Ureter (tissue), 1 donor: ENCODE measurements at places on chromosomes 2 and 18.

DNA sequence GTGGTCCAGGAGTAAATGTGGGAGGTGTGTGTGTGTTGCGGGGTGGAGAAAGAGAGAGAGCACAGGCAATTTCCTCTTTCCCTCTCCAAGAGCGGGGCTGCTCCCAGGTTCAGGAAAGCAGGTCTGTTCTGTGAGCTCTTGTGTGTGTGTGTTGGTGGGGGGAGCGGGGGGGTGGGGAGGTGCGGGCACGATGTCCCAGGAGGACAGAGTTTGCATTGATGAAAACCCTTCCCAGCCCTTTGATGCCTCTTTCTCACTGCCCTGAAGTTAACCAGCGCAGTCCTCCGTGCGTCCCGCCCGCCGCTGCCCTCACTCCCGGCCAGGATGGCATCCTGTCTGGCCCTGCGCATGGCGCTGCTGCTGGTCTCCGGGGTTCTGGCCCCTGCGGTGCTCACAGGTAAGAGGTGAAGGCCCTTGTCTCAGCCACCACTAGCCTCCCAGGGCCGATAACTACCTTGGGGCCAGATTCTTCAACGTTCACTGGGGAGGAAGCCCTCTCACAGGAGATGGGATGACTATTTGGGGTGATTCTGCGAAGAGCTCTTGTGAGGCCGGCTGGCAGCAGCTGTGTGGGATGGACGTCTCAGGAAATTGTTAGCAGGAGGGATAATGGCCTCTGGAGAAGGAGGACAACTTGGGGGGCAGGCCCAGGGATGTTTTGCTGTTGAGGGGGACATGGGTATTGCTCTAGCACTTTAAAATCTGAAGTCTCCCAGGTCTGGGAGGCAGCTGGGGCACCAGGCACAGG lies at the start of gene SNORC:
SNORC (plus strand) TSS at position 247 of the 748 bp plus-strand sequence; CDS start at position 325, 78 bp downstream.
- DNase-seq: no peak

GRCh38 chr18:9825571-9826073 lies 60.2 kb upstream of the TXNDC2 start:
- no peak for DNase-seq

DNA sequence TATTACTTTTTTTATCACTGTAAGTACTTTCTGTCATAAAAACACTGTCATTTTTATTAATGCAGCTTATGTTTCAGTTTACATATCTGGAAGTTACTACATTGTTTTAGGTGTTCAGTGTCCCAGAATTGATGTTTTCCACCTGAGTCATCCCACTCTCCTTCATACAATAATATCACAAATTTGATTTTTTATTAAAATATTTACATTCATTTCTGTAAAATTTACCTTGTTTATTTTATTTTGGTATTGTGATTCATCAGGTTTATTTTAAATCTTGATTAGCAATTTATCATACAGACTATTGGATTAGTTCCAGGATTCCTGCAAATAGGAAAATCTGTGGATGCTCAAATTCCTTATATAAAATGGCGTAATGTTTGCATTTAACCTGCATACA lies 1662.9 kb downstream of the SUCLG1 start:
- no peak for DNase-seq

- DNase-seq: no peak
These were observed 493.7 kb upstream of the CDH7 start for GRCh38 chr18:65257149-65257548.

DNA sequence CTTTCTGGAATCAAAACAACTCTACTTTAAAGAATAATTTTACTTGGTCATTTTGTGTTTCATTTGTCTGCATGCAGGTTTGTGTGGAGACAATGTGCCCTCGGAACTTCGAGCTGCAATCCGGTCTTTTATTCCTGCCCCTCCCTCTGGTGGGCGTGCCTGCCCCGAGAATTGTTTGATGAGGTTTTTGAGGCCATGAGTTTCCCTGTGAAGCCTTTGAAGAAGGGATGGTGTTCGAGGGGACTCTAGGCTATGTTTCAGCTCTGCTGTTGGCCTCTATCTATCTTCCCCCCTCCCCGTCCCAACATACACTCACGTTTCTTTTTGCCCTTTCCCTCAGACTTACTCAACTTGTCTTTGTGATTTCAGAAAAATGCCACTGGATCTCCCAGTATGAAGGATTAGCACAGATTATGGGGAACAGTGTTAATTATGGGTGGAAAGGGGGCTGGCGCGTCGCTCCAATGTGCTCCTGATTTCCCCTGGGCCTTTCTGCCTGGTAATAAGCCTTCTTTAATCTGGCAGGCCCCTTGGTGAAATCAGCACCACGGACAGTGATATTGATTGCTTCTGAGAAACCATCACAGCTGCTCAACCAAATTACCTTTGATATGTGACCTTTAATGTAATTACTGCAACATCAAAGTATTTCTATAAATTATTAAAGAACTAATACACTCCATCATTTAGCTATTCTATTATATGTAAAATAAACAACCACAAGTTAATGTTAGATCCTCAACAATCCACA lies 82.2 kb downstream of the CELF4 start:
- no peak for DNase-seq

GRCh38 chr2:64700133-64700809 lies 46.6 kb upstream of the SERTAD2 start:
- no peak for DNase-seq

DNA sequence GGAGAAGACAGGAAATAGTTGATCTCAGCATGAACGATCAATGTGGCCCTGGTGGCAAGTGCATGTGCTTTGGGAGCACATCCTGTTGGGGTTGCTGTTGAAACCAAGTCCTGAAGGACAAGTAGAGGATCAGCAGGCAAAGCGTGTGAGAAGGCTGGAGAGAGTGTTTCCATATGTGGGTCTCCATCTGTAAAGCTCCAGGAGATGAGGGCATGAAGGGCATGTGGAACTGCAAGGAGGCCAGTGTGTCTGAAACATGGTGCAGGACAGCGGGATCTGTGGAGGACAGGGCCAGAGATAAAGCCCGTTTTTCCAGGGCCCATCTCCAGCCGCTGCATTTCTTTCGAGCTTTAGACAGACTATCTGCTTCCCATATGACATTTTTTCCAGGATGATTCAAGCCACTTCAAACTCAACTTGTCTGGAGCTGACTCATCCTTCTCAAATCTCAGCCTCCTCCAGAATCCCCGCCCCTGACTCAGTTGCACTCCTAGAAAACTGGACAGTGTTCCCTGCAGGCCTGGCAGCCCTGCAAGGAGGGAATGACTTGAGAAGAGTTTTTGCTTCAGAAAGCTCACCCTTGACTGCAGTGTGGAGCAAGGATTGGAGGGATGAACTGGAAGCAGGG lies 226.1 kb downstream of the VAPA start:
- DNase-seq: no peak

DNA sequence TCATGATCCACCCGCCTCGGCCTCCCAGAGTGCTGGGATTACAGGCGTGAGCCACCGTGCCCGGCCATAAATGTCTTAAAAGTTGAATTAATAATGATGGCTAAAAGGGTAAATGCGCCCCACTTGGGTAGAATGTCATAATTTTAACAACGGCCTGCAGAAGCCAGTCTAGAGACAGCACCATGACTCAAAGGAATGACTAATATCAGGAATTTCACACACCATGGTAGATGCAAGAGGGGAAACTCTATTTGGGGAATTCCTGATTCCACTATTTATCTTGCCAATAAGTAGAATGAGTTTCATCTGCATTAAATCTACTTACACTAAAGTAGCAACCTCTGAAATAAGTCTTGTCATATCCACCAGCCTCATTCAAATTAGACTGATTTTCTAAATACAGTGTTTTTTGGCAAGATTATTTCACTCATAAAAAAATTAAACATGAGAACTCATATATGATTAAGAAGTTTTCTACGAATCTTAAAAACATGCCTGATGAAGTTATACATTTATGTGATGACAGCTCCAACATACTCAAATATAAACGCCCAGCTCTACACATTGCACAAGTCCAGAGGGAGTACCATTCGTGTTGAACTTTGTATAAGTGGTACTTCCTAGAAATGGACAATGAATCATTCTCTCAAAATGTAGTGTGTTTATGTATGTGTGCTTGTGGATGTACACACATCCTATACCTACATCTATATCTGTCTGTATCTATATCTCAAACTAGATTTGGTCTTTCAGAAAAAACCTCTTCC lies 309.7 kb downstream of the IRS1 start:
- DNase-seq: no peak

DNA sequence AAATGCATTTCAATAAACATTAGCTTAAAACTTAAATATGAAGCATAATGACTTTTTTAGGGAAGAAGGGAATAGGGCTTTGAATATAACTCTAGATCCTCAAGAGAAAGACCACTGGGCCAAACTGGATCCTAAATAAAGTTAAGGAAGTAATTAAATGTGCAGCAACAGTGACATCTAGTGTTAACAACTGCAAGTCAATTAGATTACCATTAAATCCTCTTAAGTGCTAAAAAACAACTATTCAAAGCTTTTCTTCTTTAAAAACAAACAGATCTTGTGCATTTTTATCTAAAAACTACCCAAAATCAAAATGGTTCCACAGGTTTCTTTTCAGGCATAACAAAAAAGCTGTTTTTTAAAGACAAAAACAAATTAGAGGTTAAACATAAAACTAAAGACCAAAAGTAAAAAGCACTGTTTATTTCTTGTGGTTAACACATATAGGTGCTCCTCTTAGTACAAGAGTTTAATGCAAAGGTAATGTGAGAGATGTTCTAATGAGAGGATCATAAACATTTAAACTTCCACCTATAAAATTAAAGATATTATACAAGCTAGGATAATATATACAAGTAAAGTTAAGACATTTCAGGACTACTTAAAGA lies 111.4 kb downstream of the THADA start:
- DNase-seq: no peak

DNA sequence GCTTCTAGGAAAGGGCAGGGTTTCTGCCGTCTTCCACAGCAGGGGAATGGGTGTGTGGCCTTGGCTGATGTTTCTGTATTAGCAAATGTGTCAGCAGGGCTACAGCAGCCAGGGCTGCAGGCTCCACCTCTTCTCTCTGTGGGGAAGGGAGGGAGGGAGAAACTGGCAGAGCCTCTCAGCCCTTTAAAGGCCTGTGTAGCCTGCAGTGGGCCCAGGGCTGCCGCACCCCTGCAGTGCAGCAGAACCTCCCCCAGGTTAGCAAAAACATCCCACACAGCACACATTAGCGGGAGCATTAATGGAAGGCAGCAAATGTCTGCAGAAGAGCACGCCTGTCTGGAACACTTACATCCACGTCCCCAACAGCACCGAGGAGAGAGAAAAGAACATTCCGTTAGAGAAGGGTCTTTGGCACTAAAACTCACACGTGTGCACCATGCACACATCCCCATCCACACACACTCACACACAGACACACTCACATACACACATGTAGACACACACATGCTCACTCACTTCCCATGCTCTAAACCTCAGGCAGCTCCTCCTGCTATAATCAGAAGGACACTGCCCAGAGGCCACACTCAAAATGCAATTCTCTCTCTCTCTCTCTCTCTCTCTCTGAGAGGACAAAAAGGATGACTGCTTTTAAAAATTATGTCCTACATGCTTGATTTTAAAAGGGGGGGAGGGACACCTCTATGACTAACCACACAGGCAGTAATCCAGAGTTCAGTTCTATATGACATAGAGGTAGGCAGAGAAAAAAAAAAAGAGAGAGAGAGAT lies 24.1 kb downstream of the MRPL35 start:
- DNase-seq: peak; percentile 74

DNA sequence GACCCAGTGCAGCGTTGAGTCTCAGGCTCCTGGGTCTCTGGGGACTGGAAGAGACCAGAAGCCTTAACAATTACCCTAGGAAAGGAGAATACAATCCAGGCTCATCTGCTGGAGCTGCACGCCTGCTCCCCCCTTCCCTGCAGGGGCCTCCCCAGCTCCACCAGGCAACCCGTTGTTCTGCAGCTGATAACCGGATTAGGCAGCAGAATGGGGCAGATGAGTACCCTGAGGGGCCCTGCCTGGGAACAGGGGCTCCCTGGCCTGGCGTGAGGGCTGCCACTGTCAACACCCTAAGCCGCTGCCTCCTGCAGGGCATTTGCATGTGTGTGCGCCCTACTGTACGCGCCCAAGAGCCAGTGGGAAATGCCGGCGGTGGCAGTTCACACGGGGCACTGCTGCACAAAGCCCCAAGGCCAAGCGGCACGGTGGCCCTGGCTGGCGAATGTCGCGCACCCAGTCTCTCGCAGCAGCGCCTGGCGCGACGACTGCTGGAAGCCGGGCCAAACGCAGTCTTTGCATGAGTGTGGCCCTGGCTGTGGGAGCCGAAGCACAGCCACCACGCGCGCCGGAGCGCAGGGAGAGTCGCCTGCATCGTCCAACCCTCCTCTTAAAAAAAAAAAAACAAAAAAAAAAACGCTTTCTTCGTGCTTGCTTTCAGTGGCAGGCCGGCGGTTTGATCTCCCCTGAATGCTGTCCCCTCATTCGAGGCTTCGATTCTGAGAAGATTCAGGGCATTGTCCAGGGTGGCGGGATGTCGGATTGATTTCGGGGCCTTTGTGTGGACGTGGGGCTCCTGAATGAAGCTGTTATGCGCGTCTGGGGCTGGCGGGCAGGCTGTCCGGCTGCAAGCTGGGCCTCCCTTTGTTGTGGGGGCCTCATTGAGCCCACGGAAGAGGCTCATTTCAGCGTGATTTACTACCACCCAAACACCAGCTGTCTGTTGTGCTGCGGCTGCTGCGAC lies 63.8 kb downstream of the SETBP1 start:
- DNase-seq: no peak

- DNase-seq: no peak
These were observed 41.2 kb upstream of the CWC22 start for GRCh38 chr2:180048251-180048650.

- DNase-seq: no peak
These were observed 126.5 kb downstream of the GALR1 start for GRCh38 chr18:77376043-77376732.

- DNase-seq: peak; percentile 65
These were observed 119.3 kb upstream of the SIX2 start for GRCh38 chr2:45128580-45128997.

- DNase-seq: no peak
These were observed 100.6 kb upstream of the ST3GAL5 start for GRCh38 chr2:85989288-85989865.

DNA sequence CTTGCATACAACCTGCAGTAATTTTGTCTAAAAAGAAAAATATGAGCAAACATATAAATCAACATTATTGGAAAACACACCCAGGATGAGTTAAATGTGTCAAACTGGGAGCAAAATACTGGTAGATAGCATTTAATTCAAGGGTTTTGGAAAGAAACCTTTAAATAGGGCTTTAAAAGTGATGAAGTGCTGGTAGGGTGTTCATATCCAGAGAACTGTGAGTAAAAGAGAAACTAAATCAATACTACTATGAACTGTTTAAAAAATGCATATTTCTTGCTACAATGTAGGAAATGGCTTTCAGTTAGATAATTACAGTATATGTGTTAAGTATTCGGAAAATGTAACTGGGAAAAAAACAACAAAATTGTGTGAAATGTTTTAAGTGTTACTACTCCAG lies 117.8 kb downstream of the ATAD2B start:
- no peak for DNase-seq

DNA sequence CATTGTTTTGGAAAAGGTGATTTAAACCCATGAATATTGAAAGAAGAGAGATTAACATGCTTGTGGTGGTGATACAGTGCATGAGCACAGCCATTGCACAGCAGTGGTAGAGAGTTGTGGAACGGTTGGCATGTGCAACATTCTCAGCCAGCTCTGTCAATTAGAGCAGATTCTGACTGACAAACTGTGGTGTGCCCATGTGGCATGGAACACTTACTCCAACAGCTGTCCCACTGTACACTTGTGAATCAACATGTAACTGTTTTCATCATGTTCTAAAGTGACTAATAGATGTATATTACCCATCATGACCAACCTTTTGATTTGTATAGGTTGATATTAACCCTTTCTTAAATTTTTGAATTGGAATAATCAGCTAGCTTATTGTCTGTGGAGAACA lies 55.6 kb downstream of the PKP4 start:
- DNase-seq: no peak
